ENCODE measurements at places on chromosomes 13 and 19.

- DNase-seq = no peak
Measured at GRCh38 chr13:97423300-97424045, 10.5 kb upstream of the RAP2A start.

DNA sequence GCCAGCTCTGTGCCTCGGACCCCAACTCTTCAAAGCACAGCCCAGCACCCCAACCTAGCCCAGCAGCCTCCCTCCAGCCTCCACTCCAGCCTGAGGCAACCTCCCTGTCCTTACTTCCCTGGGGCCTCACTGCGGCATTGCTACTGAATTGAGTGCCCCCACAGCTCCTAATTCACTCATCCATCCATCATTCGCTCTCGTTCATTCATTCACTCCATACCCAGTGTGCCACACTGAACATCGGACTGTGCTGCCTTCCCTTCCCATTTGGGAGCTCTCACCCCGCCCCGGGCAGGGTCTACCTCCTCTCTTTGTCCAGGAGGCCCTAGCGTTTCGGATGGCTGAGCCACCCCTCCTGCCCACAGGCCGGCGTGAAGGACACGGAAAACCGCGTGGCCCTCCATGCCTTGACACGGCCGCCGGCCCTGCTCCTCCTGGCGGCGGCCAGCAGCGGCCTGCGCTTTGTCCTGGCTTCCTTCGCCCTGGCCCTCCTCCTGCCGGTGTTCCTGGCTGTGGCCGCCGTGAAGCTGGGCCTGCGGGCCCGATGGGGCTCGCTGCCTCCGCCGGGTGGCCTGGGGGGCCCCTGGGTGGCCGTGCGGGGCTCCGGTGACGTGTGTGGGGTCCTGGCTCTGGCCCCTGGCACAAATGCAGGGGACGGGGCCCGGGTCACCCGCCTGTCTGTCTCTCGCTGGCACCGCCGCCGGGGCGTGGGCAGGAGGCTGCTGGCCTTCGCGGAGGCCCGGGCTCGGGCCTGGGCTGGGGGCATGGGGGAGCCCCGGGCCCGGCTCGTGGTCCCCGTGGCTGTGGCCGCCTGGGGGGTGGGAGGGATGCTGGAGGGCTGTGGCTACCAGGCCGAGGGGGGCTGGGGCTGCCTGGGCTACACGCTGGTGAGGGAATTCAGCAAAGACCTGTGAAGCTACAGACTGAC, 1.3 kb downstream of the NAT14 start:
- DNase-seq = no peak

DNA sequence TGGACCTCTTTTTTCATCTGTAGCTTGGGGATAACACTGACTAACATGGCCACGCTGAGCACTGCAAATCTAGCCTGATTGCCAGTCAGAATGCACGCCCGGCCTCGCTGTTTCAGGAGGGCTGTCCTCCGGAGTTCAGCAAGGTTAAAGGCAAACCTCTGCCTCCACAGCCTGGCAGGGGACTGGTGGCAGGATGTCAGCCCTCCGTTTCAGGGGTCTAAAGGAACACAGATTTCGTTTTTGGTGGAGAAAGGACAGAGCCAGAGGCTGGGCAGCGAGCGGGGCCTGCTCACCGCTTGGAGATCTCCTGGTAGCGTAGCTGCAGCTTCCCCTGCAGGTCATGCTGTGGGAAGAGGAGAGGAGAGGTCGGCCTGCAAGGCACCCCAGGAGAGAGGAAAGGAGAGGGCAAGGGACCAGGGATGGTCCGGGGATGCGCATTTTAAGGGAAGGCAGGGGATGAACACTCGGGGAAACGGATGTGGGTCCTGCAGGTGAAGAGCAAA, 560 bp downstream of the NDUFA7 start:
- no peak for DNase-seq

- DNase-seq = no peak
Measured at GRCh38 chr13:78598966-78599644, 4.2 kb downstream of the POU4F1 start.

- DNase-seq = peak; percentile 36
Measured at GRCh38 chr19:57099199-57099661, 20.6 kb upstream of the USP29 start.

DNA sequence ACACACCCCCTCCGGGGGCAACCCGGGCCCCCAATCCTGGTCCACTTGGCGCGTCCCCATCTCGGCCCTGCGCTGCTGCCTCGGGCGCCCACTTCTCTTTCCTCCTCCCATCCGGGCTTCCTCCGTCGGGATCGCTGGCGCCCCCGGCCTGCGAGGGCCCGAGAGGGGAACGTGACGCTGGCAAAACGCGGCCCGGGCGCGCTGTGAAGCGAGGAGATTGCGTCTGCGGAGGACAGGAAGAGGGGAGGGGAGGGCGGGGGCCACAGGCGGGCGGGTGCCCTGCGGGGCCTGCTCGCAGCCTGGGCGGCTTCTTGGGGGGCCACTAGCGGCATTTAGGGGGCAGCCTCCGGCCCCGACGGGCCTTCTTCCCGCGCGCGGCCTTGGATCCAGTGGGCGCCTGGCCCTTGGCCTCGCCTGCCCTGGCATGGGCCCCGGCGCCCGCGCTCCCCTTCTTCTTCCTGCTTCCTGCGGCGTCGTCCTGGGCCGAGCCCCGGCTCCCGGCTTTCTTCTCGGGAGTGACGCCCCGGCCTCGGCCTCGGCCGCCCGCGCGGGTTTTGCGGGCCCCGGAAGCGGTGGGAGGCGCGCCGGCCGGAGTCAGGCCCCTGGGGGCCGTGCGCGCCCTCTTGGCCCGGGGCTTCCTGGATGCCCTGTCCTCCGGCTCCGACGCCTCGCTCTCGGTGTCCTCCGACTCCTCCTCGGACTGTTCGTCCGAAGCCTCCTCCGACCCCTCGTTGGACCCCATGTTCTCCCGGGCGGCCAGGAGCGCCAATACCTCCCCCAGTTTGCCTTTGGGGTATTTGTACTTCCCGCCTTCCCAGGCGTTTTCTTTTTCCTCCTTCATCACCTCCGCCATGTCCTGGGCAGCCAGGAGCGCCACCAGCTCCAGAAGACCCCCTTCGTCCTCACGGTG, 2.2 kb downstream of the PNMA8B start:
- peak; percentile 22 for DNase-seq

DNA sequence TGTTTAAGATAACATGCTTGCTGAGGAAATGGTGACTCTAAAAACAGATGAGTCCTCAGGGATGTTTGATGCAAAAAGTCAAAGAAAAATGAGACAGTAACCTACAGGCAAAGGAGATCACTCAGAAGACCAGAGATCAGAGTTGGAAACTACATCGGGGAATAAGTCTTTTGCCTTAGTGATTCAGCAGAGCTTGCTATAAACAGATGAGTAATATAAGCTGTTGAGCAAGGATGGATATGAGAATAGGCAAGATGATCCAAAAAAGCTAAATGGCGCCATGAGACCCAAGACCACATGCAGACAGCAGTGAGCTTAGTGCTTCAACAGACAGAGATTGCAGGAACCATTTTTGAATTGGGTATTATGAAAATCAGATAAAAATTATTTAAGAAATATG, 168.6 kb downstream of the POSTN start:
- DNase-seq = no peak

- DNase-seq = no peak
Measured at GRCh38 chr19:39144290-39145071, 18.9 kb downstream of the PAK4 start.

DNA sequence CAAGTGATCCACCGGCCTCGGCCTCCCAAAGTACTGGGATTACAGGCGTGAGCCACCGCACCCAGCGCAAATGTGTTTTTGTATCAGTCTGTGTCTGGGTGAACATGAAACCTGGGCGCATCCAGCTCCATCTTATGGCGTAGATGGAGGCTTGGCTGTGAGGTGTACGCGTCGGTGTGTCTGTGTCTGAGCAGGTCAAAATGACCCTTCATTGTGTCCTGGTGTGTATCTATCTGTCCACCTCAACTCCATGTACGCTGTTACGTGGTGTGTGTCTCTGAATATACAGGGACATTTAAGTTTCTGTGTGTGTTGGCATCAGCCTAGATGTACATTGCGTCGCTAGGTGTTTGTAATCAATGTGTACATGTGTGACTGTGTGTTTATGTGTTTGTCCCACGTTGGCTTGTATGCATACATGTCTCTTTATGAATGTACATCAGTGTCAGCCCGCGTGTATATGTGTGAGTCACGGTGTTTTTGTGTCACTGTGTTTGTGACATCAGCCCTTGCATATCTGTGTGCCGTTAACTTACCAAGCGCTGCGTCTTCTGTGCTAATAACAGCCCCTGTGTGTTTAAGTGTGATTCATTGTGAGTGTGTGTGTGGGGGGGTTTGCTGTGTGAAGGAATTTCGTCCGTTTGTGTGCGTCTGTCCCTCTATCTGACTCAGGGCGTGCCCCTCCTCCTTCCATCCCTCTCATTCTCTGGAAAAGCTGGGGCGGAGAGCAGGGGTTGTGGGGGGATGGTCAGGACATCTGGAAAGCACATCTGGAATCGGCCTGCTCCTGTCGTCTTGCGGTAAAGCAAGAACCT, 6.4 kb downstream of the AXL start:
- DNase-seq = peak; percentile 59
